ENCODE measurements at places on chromosomes 7 and 10.

- DNase-seq: no peak
Measured at GRCh38 chr10:109183366-109183765, 739.9 kb downstream of the XPNPEP1 start.

GRCh38 chr10:16016688-16017087 is 156.4 kb upstream of the MINDY3 start:
- DNase-seq: no peak

DNA sequence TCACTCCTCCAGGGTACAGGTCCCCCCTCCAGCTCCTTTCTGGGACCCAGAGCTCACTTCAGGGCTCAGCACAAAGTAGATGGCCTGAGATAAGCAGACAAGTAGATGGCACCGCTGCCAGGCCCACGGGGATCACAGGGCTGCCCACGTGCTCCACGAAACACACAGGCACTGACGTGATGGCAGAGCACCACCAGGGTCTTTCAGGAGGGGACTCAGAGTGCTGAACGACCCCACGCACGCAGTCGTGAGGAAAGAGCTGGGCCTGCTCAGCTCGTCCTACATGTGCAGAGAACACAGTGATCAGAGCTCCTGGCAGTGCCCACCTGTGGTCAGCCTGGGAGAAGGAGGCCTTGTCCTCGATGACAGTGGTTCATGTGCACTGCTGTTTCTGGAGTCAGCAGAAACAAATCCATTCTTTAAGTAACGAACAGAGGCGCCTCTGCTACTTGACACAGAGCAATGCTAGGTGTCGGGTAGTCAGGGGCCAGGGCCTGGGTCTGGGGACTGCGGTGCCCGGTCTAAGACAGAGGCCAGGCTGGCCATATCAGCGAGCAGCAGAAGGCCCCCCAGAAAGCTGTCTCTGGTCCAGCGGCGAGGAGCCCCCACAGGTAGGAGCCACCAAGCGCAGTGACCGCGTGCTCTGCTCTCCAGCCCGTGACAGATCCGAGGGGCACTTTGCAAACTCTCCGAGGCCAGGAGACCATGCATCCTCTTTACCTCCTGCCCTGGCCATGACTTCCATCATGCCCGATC is 129.8 kb upstream of the FAM20C start:
- DNase-seq: no peak

DNA sequence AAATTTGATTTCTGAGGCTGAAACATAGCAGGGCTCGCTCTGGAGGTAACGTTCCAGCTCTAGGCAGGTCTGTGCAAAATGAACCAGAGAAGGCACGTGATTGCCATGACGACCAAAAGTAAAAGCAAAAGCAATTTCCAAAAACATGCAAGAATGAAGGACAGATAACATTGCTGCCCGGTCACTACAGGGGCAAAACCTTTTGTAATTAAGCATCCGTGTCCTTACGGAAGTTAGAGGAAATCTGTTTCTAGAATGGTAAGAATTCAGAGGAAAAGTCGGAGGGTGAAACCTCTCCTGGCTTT is 2.9 kb downstream of the KLF6 start:
- no peak for DNase-seq

GRCh38 chr10:119209035-119209735 is 1.8 kb downstream of the GRK5 start:
- peak; percentile 81 for DNase-seq

DNA sequence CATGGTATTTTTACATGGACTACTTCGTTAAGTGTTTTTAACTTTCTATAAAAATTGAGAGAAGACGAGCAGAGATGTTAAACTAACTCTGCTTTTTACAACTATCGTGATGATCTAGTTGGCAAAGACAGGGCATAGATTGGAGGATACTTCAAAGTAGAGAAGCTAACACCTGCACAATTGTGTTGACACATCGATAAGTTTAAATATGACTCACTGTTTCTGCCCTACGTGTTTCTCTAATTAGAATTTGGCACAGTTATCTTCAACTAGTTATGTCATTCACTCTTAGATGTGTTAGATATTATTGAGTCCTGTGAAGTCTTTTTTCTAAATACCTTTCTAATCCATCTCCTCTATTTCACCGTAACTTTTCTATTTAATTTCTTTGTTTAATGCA is 68.5 kb upstream of the FERD3L start:
- no peak for DNase-seq

- no peak for DNase-seq
Measured at GRCh38 chr10:42987575-42987974, 89.3 kb upstream of the RET start.

DNA sequence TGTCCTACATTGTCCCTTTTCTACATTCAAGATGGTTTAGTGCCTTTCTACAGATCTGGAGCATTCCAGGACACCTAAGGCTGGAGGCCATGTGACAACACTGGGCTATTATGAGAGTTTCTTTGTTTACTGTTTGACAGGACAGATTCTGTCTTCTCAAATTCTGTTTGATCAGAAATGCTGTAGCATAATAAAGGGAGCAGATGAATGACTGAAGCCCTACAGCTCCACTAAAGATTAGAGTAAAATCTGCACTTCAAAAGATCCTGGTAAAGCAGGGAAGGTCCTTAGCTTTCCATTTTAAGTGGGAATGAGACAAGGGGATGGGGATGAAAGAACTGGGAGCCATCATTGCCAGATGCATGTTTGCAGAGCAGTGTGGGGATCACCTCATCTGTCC is 38.4 kb downstream of the TMEM229A start:
- DNase-seq: no peak

DNA sequence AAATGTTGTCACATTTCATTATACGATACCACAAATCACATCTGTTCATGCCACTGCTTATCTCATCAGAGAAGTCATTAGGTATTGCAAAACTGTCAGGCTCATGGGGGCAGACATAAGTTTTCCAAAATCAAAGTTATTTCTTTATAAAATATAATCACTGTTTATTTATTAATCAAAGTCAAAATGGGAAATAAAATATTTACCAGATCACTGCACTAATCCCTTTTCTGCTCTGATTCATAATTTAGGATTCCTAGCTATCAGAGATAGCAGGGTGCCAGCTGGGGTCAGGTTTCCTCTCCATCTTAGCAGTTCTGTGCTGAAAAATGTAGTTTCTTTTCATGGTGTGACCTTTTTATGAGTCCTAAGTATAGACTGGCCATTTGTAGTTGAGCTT is 117.7 kb upstream of the LANCL2 start:
- DNase-seq: no peak

DNA sequence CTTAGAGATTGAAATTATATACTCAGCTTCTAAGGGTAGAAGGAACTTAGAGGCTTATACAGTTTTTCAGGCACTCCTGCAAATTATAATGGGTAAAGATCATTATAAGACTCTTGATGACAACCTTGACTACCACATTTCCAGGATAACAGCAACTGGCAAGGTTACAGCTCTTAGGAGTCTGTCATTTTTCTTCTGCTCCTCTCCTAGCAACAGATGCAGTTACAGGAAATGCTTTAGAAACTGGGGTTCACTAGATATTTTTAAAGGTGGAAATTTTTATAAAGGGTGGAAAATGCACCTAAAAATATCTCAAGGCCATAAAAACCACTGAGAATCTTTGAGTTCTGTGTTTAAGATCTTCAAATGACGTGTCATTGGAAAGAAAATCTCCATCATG is 185.8 kb downstream of the RELN start:
- DNase-seq: no peak

DNA sequence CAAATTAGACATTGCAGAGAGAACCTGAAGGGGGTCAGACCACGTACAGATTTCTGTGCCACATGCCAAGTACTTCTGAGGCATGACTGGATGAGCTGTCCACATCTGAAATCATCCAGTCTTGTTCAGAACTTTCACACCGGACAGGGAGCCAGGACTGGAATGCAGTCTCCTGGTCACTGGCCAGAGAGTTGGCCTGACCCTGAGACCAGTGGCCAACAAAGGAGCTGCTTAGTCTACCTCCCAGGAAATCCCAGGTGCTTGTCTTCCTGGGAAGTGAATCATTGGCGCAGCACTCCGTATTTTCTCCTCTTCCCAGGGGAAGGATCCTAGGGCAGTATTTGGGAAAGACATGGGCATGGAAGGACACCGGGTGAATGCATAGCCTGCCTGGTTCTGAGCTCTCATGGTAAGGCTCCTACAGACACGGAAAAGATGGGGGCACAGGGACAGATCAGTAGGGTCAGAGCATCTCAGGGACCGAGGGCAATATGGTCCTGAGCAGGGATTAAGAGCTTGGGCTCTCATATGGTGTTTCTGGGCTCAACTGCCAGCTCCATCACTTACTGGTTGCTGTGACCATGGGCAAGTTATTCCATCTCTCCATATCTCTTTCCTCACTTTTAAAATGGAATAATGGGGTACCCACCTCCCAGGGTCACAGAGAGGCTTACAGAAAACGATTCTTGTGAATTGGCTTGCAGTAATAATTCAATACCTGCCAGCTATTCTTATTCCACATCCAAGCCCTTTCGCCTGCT is 1.3 kb upstream of the SCD start:
- DNase-seq: no peak

- DNase-seq: peak; percentile 94
Measured at GRCh38 chr10:118698421-118698820, 56.3 kb downstream of the CACUL1 start.

GRCh38 chr10:31103112-31103511 is 71.4 kb upstream of the ZNF438 start:
- no peak for DNase-seq

GRCh38 chr7:71961283-71961682 is 450.9 kb downstream of the CALN1 start:
- no peak for DNase-seq

- DNase-seq: peak; percentile 50
Measured at GRCh38 chr10:72162978-72163377, 52.8 kb upstream of the ANAPC16 start.

GRCh38 chr10:48599830-48600134 is 5.1 kb downstream of the ARHGAP22 start:
- no peak for DNase-seq

- DNase-seq: no peak
Measured at GRCh38 chr7:47485640-47486435, 96.1 kb downstream of the TNS3 start.

DNA sequence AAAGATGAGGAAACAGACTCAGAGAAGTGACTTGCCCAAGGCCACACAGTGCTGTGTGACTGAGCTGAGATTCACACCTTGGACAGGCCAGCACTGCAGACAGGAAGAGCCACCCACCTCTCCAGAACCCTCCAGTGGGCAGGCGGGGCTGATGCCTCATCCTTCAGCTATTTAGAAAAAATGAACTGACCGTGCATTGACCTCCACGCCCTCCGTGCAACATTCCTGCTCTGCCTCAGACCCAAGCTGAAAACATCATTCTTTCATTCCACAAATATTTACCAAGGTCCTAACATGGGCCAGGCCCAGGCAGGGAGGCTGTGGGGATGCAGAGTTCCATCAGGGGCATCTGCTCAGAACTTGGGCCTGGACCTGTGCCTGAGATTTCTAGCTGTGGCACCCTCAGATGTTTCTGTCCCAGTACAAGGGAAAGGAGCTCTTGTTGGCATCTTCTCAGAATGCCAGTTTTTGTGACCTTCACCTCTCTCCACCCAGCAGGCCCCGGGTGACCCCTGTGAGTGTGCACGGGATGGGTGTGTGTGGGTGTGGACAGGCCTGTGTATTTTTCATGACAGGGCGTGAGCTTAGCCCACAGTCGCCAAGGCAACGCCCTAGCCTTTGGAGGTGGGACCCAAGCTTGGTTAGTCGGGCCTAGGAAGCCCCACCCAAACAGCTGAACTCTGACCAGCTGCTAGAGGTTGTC is 6.5 kb downstream of the VSIR start:
- DNase-seq: peak; percentile 72

DNA sequence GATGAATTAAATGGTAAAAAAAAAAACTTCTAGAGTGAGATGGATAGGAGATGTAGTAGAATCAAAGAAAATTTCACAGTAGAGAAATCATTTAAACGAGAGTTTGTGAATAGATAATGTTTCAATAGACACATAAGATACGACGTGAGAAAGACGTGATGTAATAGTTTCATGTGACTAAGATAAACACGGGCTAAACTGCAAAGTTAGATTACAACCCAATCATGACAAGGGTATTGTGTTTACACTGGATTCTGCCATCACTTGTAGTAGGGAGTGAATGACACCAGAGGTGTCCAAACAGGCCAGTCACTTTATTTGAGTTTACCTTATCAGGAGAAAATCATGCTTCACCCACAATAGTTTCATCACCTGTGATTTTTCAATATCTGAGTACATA is 21.6 kb downstream of the SEMA3D start:
- no peak for DNase-seq

DNA sequence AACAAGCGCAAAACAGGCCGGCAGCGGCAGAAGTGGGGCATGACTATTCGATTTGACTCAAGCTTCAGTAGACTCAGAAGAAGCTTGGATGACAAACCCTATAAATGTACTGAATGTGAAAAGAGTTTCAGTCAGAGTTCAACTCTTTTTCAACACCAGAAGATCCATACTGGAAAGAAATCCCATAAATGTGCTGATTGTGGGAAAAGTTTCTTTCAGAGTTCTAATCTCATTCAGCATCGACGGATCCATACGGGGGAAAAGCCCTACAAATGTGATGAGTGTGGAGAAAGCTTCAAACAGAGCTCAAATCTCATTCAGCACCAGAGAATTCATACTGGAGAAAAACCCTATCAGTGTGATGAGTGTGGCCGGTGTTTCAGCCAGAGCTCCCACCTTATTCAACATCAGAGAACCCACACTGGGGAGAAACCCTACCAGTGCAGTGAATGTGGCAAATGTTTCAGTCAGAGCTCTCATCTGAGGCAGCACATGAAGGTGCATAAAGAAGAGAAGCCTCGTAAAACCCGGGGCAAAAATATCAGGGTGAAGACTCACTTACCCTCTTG is 2.8 kb downstream of the ZNF22 start:
- DNase-seq: no peak

DNA sequence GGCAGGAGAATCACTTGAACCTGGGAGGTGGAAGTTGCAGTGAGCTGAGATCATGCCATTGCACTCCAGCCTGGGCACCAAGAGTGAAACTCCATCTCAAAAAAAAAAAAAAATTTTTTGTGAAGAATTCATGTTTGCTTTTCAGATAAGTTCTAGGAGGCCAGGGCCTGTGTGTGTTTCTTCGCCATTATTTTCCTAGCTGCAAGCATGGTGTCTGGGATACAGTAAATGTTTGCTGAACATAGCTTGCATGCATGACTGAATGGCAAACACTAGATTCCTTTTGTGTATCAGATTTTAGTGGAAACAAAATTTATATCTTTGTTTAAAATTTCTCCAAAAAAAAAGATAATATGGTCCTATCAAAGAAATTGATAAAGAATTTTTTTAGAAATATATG is 9.7 kb upstream of the MACC1 start:
- no peak for DNase-seq

GRCh38 chr7:88012086-88012485 is 78.0 kb downstream of the ADAM22 start:
- no peak for DNase-seq

GRCh38 chr10:77702166-77702565 is 64.6 kb upstream of the KCNMA1 start:
- DNase-seq: no peak

- DNase-seq: no peak
Measured at GRCh38 chr10:103667356-103667755, 173.9 kb downstream of the NEURL1 start.

- DNase-seq: no peak
Measured at GRCh38 chr7:47611045-47611511, 29.2 kb upstream of the TNS3 start.

GRCh38 chr7:41536122-41536872 is 166.6 kb downstream of the INHBA start:
- no peak for DNase-seq

GRCh38 chr10:125076891-125077541 is 83.3 kb downstream of the CTBP2 start:
- no peak for DNase-seq

GRCh38 chr10:63431962-63432797 is 33.6 kb downstream of the JMJD1C start:
- peak; percentile 39 for DNase-seq

Data from activated CD8-positive, alpha-beta T cell treated with anti-CD3 and anti-CD28 coated beads for 36 hours (primary cell).